ENCODE measurements at places on chromosomes 3 and 15.

DNA sequence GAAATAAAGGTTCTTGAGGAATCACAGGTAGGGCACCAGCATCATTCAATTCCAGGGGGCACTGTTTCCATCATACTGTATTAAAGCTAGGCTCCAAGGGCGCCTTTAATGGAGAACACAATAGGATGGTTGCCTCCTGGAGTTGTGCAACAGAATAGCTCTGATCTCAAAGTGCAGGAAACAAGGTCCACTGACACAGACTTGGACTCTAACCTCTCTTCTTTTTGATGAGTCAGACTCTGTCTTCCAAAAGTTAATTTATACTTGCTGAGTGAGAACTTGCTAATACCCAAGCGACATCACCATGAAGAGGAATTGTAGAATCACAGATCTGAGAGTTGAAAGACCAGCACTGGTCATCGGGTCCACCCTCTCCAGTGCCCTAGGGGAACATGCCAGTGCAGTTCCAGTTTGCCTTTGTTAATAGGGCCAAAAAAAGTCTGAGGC, 94.4 kb upstream of the PHLDB2 start:
- no peak for DNase-seq

- DNase-seq: no peak
Observed at GRCh38 chr15:65577129-65577996, 33.6 kb downstream of the INTS14 start.

GRCh38 chr3:113649174-113649845, 47.1 kb downstream of the USF3 start:
- no peak for DNase-seq

GRCh38 chr3:87435926-87436620, 159.7 kb upstream of the POU1F1 start:
- no peak for DNase-seq

DNA sequence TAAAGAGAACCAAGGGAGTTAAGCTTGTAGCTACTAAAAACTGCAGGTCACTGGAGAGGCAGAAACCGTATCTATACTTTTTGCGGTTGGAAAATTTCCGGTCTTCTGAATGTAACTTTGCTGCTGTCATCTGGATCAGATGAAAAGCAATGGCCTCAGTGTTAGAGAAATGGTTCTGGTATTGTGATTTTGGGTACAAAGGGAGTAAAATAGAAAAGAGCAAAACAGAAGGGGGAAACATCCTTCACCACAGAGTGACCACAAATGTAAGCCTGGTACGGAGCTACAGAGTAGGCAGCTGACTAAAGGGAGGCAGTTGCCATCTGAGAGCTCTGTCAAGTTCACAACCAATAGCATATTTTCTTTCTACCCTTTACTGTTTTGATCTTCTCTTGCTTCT, 5.6 kb downstream of the CD96 start:
- peak; percentile 33 for DNase-seq

- DNase-seq: peak; percentile 52
Observed at GRCh38 chr3:99686955-99687612, 48.7 kb downstream of the COL8A1 start.

DNA sequence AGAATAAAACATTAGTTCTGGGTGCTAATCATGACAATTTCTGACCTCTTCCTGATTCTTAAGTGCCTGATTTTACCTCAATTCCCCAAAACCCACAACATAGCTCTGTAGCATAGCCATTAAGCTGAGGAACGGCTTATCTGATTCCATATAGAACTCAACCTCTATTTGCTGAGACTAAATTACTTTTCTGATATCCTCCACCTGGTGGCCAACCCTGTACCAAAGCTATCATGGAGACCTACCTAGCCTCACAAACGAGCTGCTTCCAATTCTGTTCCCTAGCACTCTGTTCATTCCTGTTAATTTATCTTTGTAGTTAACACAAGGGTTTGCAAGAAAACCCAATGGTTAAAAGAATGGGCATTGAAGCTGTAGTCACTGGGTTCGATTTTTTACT, 245.2 kb downstream of the PLOD2 start:
- DNase-seq: no peak

DNA sequence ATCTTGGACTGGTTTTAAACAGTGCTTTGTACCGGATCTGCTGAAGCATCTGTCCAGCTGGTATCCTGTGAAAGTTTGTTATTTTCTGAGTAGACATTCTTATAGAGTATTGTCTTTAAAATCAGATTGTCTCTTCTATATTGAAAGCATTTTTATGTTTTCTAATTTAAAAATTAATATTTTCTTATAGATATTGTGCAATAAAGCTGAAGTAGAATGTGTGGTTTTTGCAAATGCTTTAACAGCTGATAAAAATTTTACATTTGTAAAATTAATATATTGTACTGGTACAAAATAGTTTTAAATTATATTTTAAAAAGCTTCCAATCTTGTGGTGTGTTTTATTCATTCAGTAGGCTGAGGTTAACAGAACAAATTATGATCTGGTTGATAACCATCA, 31.9 kb downstream of the SGO1 start:
- no peak for DNase-seq

GRCh38 chr3:68328049-68328448, 604.3 kb downstream of the TAFA4 start:
- no peak for DNase-seq

DNA sequence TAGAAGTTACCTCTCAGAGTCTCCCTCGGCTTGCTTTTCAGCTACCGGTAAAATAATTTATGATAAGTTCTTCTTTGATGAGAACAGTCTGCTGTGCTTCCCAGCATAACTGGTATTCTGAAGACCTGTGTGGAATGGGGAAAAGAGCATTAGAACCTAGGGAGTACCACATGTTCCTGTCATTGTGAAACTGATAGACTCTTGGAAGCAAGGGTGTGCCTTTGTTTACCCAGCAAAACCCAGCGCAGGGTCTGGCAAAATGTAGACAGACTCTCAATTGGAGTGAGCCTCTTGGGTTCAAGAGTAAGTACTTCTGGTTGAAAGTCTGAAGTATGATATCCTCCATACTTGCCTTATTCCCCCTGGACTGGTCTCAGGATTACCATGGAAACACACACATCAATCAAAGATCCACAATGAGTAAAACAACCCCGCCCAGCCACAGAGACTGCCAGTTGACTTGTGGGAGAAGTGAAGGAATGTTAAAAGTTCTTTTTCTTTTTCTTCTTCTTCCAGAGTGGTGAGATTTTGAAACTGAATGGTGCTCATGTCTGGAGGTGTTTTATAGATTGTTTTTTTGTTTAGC, 652.4 kb upstream of the NAALADL2 start:
- no peak for DNase-seq

GRCh38 chr3:115085197-115085865, 61.8 kb downstream of the ZBTB20 start:
- DNase-seq: no peak

GRCh38 chr3:8472549-8472948, 29.1 kb upstream of the LMCD1 start:
- no peak for DNase-seq

DNA sequence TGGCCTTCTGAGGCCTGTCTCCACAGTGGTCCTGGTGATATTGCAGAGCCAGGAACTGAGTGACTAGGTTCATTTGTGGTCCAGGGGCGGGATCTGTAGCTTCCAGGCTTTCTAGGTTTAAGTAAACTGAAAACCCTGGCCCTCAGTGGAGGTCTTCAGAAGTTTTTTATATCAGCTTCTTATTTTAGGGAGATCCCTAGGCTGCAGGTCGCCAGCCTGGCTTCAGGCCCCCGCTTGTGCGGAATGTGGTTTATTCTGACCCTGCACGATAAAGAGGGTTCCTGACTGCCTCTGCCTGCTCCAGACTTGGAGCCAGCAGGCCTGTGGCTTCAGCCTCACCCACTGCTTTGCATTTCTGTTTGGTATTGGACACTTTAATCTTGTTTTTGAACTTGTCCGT, 133.9 kb upstream of the PLXNA1 start:
- DNase-seq: no peak

- DNase-seq: no peak
Observed at GRCh38 chr15:56765251-56765650, 31.9 kb upstream of the ZNF280D start.

GRCh38 chr3:113000691-113001090, 9.9 kb downstream of the GTPBP8 start:
- DNase-seq: no peak
